ENCODE measurements at places on chromosomes 16 and 17. TPM values are rescaled to one million over a fixed set of nuclear protein-coding genes. Genes with fewer than 3 reads are reported as not detected.

The SEPTIN12 gene
- 0.06 TPM for total RNA-seq

The FAAP100 gene
- total RNA-seq = 27.3 TPM

The ZG16 gene
- total RNA-seq = not detected

The AHSP gene
- total RNA-seq = not detected

The CCL23 gene
- total RNA-seq = 0.76 TPM

The SPATA32 gene
- total RNA-seq = not detected

The MT1A gene
- 0.65 TPM for total RNA-seq

The PRR35 gene
- total RNA-seq = not detected

The FBXW10 gene
- total RNA-seq = not detected

The CDH5 gene
- 927 TPM for total RNA-seq

The DOK4 gene
- 9.9 TPM for total RNA-seq

The GRIN2C gene
- total RNA-seq = under 0.01 TPM

The CES1 gene
- total RNA-seq = 0.16 TPM

The CCL18 gene
- total RNA-seq = not detected

The NSF gene
- total RNA-seq = 50.2 TPM

The NPW gene
- not detected for total RNA-seq

The CRHR1 gene
- not detected for total RNA-seq

The TMEM92 gene
- total RNA-seq = under 0.01 TPM

The SULT1A3 gene
- total RNA-seq = 2.3 TPM

The RNF43 gene
- total RNA-seq = not detected

The DNASE1 gene
- total RNA-seq = 28.1 TPM

The ZPBP2 gene
- total RNA-seq = not detected

The SSTR5 gene
- total RNA-seq = 0.50 TPM

The C16orf95 gene
- 2.2 TPM for total RNA-seq

The SIAH1 gene
- total RNA-seq = 21.2 TPM
